Substantia nigra (tissue), 51 donors: ENCODE measurements at places on chromosomes 6 and 20.

DNA sequence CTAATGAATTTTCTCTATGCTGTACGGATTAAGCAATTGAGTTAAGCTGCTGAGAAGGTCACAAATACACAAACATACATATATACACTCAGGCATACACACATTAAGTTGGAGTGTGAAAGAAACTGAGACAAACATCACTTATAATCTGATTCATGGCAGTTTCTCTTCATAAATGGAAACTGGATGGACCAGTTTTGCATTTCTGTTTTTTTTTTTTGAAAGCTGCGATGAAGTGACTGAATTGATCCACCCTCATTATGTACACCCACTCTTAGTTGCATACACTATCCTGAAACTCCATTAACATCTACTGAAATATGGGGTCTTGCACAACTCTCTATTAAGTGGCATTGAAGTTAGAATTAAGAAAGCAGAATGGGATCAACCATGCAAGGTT, 32.9 kb upstream of the TENT5A start:
- DNase-seq: no peak

- DNase-seq: no peak
Measured at GRCh38 chr20:22805219-22805618, 220.8 kb upstream of the FOXA2 start.

DNA sequence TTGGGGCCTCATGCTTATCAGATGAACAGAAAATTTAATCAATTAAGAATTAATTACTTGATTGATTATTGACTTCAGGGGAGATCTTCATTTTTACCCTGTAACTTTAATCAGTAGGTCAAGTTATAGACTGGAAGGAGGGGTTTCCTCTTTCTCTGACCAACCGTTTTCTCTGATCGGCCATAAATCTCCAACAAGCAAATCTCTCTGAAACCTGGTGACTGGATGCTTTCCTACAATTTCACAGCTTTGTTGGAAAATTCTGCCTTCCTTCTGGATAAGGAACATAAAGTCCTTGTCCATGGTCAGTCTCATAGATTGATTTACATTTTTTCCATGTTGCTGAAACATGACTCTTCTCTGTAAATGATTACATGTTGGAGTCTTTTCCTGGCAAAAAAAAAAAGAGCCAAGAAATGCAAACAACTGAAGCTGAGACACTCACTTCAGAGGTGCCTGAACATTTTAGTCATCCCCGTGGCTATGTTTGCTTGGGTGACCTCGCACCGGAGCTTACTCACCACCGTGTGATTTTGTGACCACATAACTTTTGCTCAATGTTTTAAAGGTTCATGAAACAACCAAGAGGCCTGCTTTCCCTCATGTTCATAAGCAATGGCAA, 31.0 kb downstream of the IRF4 start:
- no peak for DNase-seq

DNA sequence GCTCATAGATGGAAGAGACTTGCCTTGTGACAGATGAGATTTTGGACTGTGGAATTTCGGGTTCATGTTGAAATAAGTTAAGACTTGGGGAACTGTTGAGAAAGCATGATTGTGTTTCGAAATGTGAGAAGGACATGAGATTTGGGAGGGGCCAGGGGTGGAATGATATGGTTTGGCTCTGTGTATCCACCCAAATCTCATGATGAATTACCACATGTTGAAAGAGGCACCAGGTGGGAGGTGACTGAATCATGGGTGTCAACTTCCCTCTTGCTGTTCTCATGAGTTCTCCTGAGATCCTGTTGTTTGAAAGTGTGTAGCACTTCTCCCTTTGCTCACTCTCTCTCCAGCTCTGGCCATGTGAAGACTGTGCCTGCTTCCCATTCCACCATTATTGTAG, 17.9 kb downstream of the AHI1 start:
- no peak for DNase-seq

- DNase-seq: no peak
Measured at GRCh38 chr20:42370075-42370474, 751.9 kb upstream of the CHD6 start.

- DNase-seq: no peak
Measured at GRCh38 chr20:49666911-49667310, 46.8 kb downstream of the B4GALT5 start.

- DNase-seq: no peak
Measured at GRCh38 chr6:35681298-35681697, 7.4 kb downstream of the FKBP5 start.

DNA sequence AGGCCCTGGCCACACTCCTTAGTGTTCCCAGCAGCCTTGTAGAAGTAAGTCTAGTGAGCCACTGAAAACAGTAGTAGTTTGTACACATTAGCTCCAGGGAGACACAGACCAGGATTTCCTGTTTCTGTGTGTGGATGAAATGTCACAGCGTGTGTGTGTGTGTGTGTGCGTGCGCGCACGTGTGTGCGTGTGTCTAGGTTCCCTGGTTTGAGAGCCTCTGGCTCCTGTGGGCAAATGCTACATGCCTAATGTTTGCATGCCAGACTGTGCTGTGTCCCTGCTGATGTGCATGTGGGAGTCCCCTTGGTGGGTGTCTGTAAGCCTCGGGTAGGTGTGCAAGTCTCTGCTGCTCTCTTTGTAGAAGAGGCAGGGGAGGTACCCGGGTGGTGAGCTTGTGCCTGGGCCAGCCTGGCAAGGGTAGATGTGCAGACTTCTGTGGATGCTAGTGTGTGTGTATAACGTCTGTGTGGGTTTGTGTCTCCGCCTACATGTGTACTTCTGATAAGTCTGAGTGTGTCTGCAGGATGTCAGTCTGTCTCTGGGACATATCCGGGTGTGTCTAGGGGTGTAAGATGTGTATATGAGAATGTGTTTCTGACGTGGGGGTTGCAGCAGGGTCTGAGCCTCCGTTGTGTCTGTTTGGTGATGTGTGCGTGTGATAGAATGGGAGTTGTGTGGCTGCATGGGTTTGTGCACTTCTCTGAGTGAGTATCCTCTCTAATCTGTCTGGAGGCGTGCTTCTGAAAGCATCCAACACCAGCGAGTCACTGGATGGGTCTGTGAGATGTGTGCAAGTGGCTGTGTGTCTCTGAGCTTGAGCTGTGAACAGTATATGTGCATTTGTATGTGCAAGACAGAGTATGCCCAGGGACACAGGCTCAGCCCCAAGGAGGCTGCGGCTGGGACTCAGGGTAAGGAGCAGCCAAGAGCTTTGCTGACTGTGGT, 19.0 kb upstream of the TLDC2 start:
- no peak for DNase-seq

DNA sequence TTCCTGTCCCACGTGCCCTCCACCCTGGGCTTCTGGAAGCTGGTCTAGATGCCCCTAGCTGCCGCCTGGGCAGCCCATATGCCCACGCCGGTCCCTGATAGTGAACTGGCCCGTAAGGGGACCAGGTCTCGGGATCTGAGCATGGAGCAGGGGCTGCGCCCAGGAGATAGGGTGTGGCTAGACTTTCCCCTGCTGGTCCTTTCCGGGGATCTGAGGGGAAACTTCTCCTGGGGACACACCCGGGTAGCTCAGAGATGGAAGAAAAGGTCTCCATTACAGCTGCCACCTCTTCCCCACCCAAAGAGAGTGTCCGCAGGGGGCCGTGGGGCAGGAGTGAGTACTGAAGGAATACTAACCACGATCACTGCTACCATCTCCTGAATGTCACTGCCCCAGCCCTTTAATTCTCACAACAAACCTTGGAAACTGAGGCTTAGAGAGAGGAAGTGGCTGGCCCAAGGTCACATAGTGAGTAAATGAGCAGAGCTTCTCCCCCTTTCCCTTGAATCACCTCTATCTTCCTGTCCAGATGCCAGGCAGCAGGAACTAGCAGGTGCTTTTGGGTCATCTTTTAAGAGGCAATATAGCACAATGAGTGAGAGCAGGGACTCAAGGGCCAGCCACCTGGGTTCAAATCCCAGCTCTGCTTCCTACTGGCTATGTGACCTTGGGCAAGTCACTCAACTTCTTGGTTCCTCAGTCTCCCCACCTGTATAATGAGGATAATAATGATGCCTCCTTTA, 11.8 kb upstream of the CCN5 start:
- DNase-seq: no peak

DNA sequence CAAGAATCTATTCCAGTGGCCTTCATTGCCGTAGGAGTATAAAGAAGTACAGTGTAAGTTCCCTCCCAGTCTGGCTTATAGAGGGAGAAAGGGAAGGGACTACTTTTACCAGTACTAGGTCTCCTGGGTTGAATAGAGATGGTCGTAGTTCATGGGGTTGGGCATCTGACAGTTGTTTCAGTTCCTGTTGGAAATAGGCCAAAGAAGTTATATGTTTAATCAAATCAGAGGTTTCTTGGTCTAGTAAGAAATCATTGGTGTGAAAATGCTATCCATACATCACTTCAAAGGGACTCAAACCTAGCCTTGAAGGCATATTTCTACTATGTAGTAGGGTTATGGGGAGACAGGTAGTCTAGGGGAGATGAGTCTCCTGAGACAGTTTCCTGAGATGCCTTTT, 45.6 kb upstream of the MAN1A1 start:
- no peak for DNase-seq

DNA sequence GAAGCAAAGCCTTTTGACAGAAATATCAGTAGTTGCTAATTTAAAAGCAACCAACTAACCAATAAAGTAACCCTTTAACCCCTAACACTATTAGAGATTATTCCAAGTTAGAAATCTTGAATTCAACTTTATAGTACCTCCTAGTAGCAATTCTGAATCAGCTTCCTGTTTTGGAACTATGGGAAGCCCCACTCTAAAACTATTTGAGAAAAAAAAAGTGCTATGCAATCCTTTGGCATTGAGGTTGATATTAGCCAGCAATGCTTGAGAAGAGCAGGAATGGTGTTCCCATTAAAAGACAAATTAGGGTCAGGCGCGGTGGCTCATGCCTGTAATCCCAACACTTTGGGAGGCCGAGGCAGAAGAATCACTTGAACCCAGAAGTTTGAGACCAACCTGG, 306.2 kb upstream of the ZFP64 start:
- no peak for DNase-seq

DNA sequence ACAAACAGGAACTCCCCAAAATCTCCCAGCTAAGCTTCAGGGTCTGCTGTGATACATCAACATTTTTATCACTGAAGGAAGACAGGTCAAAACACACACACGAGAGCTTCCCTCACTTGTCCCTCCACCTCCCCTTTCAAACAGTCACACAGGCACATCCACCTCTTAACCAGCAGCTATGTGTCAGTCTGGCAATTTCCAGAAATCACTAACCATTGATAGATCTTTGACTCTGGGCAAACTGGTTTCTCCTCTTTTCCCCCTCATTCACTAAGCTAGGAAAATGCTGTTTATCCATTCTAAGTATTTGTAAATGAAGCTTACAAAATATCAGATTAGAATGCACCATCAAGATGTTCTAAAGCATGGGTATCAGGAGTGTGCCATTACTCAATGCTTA, 87.8 kb downstream of the DCDC2 start:
- DNase-seq: no peak

GRCh38 chr20:20835897-20836296, 123.5 kb upstream of the RALGAPA2 start:
- no peak for DNase-seq

- DNase-seq: no peak
Measured at GRCh38 chr6:146693342-146693741, 94.6 kb downstream of the ADGB start.

GRCh38 chr6:75524322-75524972, 30.8 kb upstream of the FILIP1 start:
- DNase-seq: no peak

GRCh38 chr6:11231564-11232192, 790 bp downstream of the NEDD9 start:
- DNase-seq: no peak

DNA sequence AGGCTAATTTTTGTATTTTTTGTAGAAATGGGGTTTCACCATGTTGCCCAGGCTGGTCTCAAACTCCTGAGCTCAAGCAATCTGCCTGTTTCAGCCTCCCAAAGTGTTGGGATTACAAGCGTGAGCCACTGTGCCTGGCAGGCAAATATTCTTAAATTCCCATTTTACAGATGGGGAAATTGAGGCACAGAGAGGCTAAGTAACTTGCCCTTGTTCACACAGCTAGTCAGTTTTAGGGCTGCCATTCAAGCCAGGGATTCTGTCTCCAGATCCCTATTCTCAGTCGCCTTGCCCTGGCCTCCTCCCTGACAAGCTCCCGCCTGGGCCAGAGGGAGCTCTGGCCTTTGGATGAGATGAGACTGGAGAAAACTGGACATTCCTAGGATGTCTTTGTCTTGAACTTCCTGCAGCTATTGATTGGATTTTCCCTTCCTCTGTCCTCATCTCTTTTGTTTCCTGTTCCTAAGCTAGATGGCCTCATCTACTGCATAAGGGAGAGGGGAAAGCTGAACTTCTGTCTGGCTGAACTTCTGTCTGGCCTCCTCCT, 90.5 kb downstream of the NDUFAF5 start:
- no peak for DNase-seq

DNA sequence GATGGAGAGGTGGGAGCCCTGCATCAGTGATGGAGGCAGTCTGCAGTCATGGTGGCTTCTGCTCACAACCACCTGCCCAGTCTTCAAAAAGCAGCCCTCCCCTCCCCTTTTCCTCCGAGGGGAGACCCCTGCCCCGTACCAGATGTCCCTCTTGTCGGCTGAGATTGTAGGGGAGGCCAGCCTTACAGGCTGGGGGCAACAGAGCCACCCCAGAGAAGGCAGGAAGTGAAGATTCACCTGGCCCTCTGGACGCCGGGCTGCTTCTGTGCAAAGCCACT, 4.5 kb downstream of the TNFRSF6B start:
- DNase-seq: no peak

- DNase-seq: no peak
Measured at GRCh38 chr6:34284563-34285447, 36.0 kb upstream of the SMIM29 start.
